ENCODE measurements at places on chromosomes 11 and 22.

DNA sequence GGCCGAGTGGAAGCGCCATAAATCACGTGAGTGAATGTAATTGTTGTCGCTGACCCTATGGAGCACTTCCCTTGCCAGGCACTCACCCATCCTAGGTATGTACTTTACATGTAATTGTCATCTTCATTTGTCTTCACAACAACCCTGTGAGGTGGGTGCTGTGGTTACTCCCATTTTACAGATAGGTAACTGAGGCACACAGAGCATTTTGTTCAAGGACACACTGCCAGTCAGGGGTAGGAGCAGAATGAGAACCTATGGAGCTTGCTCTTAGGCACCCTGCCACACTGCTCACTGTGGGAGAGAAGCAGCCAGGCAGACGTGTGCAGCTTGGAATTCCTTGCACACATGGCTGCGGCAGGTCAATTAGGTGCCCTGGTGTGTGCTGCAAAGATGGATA is 785 bp upstream of the EFCAB6 start:
- no peak for DNase-seq

GRCh38 chr11:94120946-94121345 is 7.7 kb upstream of the PANX1 start:
- DNase-seq = no peak

DNA sequence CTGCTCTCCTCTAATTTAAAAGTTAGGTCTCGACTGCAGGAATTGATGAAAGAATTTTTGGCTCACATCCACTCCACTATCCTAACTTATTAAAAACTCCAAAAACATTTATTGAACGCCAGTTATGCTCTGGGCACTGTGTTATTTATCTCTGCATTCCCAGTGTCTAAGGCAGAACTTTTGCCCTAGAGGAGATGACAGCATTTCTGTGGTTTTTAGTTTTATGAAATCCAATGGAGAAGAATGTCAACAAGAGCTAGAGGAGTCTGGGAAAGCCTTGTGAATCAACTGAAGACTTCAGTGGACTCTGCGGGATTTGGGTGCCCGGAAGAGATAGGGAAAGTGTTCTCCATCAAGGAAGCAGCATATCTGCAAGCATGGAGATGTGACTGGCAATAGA is 217.0 kb upstream of the PGR start:
- DNase-seq = no peak

GRCh38 chr22:50338042-50338573 is 5.0 kb upstream of the PPP6R2 start:
- DNase-seq = no peak

GRCh38 chr11:2470495-2470894 is 25.7 kb downstream of the KCNQ1 start:
- DNase-seq = no peak

- no peak for DNase-seq
Observed at GRCh38 chr11:22583963-22584492, 41.6 kb downstream of the FANCF start.

DNA sequence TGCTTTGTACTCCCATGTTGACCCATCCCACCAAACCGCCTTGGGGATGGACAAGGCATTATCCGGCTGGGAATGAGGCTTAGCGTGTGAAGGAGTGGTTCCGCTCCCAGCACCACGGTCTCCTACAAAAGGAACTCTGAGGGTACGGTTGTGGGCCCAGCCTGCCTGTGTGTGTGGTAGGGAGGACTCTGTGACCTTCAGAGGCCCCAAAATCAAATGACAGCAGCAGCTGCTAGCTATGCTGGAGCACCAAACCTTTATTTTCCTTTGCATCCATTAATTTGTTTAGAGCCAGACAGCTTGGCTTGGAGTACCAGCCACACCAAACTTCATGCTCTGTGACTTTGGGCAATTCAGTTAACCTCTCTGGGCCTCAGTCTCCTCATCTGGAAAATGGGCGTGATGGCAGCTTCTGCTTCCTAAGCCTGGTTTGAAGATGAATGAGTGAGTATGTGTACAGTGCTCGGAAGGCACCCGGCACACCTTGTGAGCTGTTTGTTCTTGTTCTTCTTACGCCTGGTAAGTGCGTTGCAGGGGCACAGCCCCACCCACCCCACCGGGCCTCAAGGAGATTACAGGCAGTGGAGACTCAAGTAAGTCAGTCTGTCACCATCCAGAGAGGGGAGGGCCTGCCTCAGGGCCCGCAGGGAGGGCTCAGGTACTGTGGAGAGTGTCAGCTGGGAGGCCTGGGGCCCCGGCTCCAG is 25.3 kb downstream of the MB start:
- DNase-seq = no peak

DNA sequence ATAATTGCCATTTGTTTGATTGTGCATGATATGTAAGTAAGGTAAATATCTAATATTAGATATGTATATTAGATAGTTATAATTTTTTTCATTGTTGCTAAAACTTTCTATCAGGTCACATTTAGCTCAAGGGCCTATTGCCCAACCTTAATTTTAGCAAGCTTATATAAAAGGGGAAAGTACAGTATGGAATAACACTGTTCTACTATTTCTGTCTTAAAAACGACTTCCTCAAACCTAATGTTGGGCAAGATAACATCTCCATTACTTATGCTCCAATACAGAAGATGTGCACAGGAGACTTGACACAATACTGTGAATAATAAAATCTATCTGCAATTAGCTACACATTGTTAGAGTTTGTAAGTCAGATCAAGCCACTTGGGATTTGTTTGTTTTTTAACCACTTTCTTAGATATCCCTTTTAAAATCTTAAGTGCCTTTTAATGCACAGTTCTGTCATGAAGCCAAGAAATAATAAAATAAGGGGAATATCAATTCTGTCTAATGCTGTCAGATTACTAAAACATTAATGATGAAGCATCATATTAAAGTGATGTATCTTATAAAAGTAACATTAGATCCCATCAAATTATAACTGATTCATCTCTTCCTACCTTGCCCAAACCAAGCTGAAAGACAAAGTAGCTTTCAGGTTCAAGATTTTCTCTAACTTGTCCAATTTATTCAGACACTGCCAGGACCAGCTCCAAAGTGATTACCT is 98.1 kb downstream of the SIK3 start:
- no peak for DNase-seq

DNA sequence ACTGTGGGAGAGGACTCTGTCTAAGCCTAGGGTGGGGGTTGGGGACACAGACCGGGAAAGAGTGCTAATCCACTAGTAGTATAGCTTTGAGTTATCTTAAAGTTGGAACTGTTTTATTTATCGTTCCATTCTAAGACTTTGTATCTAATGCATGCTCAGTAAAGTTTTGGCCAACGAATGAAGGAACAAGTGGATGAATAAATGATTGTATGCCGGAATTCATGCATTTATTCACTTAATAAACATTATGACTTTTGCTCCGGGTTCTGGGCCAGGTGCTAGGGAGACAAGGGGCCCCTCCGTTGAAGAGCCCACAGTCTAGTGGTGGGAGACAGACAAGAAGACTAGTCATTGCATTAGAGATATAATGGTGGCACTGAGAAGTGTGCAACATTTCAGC is 645 bp downstream of the RNF121 start:
- DNase-seq = no peak

DNA sequence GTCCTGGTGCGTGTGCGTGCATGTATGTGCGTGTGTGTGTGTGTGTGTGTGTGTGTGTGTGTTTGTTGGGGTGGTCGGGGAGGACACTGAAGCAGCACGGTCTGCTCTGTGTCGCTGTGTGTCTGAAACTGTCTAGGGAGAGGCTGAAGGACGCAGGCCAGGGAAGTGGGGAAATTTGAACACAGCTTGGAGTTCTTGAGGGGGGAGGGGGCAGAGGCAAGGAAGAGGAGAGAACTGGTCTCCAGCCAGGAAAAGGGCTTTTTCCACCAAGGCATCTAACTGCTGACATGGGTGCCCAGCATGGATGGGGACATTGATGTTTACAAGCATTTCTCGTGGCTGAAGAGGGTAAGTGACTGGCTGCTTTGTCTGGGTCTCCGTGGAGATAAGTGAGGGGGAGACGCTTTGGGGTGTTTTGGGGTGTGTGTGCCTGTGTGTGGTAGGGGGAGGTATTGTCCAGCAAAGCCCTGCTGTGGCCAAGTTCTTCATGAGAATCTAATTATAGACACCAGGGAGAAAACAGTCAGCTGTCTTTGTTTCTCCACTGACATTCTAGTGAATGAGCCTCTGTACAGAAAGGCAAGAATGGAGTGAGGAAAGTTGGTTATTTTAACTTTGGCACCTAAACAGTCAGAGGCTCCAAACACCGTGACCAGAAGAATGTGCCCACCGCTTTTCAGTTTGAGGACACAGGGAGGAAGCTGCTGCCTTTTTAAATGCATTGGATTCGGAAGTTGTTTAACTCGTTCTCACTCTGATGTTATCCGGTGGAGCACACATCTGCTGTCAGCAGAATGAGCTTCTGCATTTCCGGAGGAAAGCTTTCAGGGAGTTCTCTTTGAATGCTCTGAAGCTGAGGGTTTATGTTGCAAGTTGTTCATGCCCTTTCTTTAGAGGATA is 63.7 kb downstream of the PPFIBP2 start:
- DNase-seq = peak; percentile 75
